Activated CD4-positive, CD25-positive, alpha-beta regulatory T cell treated with anti-CD3 and anti-CD28 coated beads, Interleukin-2, amount 50 U/mL, for 72 hours (primary cell): ENCODE measurements at places on chromosomes 5 and 9.

- peak; percentile 44 for DNase-seq
Measured at GRCh38 chr5:43191740-43192557, at the start of gene NIM1K. Gene NIM1K (plus strand): TSS chr5:43192225. CDS start chr5:43245776, 53,551 bp downstream.

- DNase-seq, result no peak
Measured at GRCh38 chr5:154087260-154087659, 48.5 kb downstream of the MFAP3 start.

DNA sequence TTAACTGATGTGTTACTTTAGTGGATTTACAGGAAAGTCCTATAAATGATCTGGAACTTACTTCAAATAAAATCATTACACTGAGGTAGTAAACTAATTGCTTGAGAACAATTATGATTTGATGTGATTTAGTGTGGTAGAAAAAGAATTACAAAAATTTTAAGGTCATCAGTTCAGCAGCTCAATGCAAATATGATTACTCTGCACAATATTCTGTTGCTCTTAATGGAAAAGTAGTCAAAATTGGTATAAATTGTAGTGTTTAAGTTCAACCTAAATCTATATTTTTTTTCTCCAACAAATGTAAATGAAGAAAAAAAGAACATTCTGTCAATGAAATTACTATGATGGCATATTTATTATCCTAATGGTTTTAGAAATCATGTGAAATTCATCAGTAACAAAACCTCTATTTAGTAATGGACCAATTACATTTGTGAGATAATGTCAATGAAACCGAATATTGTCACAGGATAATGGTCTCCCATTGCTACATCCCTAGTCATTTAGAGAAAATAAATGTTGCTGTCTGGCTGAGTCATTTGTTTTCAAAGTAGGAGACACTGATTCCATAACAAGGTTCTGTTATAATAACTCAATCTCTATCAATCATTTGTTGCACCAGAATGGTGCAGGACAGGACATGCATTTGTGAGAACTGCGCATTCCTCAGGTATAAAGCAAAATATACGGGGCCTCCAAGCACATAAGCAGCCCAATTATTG lies 177.1 kb downstream of the NFIB start:
- DNase-seq, result no peak

DNA sequence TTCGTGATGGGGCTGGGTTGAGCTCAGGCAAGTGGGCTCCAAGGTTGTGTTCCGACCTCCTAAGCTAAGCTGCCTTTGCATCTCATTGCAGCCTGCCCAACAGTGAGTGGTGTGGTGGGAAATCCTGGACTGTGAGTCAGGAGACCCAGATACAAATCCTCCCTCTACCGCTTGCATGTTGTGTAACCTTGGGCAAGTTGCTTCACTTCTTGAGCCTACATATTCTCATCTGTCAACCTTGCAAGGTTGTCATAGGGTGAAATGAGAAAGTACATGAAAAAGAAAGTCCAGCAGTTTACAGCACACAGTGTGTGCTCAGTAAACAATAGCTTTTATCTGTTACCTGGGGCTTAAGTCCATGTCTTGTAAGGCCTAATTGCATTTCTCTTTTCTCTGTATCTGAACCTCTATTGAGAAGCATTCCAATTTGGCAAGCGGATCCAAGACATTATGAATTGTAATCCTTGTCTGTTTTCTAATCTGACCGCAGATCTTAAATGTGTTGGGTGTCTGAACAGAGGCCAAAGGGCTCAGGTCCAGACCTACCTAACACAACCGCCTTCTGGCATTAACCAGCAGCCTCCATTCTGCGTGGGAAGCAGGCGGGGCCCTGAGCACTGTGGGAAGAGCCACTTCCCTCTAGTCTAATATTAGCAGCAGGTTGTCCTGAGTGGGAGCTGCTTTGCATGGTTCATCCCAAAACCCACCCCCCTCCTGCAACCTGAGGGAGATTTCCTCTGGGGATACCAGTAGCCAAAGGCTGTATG lies 1.8 kb upstream of the GALNT12 start:
- no peak for DNase-seq

- no peak for DNase-seq
Measured at GRCh38 chr9:130713286-130713960, 19.8 kb downstream of the EXOSC2 start.

DNA sequence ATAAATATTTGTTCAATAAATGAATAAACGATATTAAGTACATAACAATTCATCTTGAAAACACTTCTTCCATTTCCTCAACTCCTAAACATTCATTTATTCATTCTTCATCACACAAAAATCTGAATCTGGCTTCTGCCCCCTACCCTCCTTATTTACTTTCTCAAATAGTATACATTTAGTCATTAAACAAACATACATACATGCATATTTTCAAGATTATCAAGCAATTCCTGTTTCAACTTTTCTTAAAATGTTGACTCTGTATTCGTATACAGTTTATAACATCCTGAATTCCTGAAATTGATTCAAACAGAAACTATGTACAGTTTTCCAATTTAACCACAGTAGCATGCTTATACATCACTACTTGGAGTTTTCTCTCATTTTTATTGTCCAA lies 129.0 kb downstream of the MUSK start:
- no peak for DNase-seq

GRCh38 chr5:40655138-40655537 lies 24.6 kb upstream of the PTGER4 start:
- DNase-seq, result no peak

DNA sequence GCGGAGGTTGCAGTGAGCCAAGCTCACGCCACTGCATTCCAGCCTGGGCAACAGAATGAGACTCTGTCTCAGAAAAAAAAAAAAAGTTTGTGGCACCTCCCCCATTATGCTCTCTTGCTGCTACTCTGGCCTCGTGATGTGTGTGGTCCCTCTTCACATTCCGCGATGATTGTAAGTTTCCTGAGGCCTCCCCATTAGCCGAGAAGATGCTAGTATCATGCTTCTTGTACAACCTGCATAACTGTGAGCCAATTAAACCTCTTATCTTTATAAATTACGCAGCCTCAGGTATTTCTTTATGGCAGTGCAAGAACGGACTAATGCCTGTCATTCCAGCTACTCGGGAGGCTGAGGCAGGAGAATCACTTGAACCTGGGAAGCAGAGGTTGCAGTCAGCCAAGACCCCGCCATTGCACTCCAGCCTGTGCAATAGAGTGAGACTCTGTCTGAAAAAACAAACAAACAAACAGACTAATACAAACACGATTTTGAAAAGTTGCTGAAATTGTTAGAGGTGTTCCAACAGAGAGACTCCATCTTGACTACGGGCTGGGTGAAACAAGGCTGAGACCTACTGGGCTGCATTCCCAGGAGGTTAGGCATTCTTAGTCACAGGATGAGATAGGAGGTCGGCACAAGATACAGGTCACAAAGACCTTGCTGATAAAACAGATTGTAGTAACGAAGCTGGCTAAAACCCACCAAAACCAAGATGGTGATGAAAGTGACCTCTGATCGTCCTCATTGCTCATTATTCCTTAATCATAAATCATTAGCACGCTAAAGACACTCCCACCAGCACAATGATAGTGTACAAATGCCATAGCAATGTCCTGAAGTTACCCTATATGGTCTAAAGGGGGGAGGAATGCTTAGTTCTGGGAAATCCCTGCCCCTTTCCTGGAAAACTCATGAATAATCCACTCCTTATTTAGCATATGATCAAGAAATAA lies 8.3 kb upstream of the AFF4 start:
- no peak for DNase-seq

DNA sequence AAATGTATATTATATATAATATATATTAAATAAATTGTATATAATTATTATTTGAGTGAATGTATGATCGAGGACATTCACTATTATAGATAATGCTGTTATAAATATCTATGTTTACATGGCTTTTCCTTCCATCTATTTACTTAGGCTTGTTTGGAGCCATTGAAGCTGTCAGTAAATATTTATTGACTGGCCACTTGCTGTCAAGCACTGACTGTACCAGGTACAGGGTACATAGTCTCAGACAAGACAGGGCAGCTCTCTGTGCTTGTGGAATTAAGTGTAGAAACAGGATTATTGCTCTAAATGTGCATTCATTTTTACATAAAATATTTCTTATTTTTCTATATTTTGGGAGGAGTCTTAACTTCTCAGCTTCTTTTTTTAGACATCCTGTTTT lies 16.4 kb downstream of the FAXDC2 start:
- DNase-seq, result no peak

GRCh38 chr5:61289669-61290306 lies 42.3 kb upstream of the ZSWIM6 start:
- DNase-seq, result no peak

DNA sequence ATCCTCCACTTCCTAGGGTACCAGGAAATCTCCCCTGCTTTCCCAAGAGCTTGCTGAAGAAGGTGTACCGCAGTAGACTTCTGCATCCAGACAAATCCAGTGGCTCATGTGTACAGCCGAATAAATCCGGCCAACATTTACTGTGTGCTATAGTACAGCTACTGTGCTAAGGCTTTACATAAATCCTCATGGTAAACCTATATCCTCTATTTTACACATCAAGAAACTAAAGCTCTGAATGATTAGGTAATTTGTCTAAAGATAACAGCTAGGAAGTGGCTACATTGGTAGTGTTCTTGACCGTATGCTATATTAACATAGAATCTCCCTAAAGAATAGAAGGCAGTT lies 511 bp upstream of the WDR41 start:
- DNase-seq, result no peak

DNA sequence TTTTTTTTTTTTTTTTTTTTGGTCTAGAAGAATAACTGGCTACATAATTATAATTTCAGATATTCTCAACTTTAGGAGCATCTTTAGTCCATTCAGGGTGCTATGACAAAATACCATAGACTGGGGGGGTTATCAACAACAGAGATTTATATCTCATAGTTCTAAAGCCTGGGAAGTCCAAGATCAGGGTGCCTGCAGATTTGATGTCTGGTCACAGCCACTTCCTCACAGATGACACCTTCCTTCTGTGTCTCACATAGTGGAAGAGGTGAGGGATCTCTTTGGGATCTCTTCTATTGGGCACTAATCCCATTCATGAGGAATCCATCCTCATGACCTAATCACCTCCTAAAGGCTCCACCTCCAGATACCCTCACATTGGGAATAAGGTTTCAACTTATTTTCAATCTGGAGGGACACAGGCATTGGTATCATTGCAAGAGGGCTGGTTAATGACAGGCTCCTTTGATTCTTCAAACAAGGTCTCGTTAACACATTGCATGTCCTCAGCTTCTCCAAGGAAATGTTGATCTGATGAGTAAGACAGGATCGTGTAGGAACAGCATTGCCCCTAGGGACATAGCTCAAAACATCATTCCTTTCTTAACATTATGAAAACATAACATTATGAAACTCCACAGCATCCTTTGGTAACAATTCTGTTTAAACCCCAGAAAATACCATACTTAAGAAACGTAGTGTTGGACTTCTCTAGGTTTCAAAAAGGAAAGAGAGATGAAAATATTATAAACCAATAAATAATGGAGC lies 372.4 kb downstream of the SEMA5A start:
- DNase-seq, result no peak

DNA sequence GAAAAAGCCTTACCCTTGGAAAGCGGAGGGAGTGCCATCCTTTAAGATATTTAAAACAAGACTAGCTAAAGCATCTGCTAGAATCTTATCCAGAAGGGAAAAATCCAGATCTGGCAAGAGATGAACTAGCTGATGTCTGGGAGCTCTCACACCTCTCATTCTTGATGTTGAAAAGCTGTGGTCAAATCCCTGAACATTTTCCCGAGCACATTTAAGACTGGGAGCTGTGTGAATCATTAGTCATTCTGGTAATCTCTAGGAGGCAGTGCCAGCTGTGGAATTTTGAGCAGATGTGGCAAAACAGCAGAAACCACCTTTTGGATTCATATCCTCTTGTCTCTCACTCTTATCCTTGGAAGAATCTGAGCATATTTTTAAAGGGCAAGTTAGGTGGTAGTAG lies 218.0 kb downstream of the MAN2A1 start:
- DNase-seq, result no peak

DNA sequence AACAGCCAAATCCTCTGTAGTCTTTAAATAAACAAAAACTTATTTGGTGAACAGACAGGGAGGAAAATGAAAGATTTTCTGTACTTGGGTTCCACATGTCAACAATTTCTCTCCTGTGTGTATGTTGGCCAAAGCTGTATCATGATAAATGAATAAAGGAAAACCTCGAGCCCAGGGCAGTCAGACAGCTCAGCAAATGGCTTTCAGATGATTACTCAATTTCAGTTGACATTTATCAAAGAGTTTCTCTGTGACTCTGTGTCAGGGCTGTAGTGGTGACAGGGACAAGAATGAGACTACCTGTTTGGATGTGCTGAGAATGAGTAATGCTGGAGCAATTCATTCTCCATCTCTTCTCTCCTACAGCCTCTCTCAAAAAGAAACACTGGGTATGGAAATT lies 45.7 kb upstream of the PTGS1 start:
- DNase-seq, result no peak

GRCh38 chr9:100074093-100074492 lies 24.7 kb downstream of the ERP44 start:
- no peak for DNase-seq

- DNase-seq, result no peak
Measured at GRCh38 chr5:143188083-143188482, 215.4 kb downstream of the NR3C1 start.

GRCh38 chr5:31362529-31362900 lies 169.0 kb downstream of the CDH6 start:
- no peak for DNase-seq

DNA sequence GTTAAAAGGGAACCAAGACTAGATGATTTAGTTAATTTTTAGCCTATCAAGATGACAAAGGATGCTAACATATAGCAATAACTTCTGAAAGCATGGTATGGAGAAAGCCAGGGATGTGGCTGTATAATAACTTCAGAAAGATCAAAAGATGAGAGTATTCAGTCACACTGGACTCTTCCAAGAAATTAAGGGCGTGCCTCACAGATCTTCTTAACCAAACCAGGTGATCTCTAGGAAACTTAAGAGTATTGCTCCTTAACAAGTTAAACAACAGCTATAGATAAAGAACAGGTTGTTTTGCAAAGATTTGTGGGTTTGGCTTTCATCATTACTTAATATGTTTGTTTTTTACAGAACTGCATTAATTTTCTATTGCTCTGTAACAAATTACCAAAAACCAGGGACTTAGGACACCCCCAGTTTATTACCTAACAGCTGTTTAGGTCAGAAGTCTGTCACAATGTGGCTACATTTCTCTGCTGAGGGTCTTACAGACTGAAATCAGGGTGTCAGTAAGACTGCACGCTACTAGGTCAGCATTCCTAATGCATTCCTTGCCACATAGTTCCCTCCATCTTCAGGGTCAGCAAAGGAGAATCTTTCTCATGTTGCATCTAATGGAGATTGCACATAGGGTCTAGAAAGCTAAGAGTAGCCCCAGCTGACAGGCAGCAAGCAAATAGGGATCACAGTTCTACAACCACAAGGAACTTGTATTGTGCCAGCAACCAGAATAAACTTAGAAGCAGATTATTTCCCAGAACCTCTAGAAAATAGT lies 113.8 kb downstream of the WDR70 start:
- no peak for DNase-seq

DNA sequence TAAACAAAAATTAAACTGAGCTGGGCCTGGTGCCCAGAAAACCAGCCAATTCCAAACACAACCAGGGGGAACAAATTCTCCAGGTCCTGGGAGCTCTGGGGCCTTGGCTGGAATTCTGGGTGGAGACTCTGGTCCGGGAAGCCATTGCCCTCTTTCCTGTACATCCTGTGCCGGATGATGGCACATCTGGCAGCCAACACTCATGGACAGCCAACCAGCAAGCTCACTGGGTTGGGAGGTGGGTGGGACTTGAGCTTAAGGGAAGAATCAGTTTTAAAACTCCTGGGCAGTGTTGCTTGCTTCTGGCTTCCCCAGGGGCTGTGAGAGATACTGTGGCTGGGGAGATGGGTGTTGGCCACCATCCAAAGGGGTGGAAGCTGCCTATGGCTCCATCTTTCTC lies 56.1 kb downstream of the PCDH1 start:
- DNase-seq, result no peak
